ENCODE measurements at places on chromosomes 5 and 9.

DNA sequence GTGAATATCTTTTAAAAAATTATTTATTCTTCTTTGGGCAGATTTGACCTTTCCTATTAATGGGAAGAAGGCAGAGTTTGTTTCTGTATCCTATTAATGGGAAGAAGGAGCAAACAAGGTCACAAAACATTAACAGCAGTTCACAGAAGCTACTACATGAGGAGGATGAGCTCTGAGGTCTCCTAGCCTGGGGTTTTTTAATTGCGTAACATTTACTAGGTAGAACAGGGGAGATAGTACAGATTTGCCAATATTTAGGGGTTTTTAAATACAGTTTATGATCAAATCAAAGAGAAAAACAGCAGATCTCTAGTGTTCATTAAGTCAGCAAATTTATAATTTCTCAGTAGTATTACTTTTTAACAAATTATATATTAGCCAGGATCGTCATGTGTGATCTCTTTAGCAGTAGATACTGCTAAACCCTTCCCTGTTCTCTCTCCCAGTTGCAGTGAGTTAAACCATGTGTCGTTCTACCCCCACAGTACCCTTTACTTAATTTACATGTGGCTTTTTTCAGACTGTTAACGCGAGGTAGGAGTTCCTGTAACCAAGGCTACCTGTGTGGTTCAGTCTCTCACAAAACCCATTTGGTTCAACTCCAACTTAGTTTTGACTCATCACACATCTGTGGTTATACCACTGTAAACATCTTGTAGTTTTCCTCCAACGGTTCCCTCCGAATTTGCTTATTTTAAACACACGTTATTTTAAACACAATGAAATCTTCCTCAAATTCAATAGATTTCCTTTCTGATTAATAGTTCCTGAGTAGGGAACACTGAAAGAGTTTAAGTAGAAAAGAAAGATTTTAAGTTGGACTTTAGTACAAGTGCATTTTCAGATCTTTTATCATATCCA lies 13.3 kb downstream of the SLC25A46 start:
- no peak for DNase-seq

DNA sequence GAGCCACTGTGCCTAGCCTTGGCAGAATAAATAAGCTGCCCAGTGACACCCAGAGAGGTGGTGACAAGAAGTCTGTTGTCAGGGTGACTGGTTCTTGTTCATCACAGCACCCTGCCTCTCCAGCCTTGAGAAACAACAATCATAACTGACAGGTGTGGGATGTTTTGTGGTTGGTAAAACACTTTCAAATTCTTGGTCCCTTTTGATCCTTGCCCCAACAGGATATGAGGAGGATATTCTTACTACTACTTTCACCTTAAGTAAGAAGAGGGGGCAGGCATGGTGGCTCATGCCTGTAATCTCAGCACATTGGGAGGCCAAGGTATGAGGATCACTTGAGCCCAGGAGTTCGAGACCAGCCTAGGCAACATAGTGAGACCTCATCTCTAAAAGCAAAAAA lies 14.2 kb upstream of the FRRS1L start:
- DNase-seq: no peak

GRCh38 chr5:56329652-56330051 lies 96.5 kb upstream of the ANKRD55 start:
- no peak for DNase-seq

DNA sequence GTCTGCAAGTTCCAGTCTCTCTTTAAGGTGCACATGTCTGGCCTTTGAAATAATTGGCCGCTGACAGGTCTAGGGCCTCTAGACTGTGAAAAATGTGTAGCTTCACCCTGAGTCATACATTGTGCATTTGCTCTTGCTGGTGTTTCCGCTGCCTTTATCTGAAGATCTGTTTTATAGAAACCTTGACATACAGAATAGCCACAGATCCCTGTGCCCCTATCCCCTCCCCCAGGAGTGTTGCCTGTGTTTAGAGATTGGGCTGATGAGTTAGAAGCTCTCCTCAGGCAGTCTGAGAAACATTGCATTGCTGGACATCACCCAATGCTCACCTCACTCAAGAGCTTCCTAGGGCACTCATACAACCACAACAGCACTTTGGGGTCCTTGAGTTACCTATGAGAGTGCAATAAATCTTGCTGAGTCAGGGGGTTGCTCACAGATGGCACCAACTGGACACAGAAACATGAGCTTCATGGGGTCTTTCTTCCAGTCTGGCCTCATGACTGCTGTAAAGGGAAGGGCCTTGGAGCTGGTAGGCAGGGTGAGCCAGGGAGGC lies 3.8 kb upstream of the ZNF782 start:
- DNase-seq: no peak

DNA sequence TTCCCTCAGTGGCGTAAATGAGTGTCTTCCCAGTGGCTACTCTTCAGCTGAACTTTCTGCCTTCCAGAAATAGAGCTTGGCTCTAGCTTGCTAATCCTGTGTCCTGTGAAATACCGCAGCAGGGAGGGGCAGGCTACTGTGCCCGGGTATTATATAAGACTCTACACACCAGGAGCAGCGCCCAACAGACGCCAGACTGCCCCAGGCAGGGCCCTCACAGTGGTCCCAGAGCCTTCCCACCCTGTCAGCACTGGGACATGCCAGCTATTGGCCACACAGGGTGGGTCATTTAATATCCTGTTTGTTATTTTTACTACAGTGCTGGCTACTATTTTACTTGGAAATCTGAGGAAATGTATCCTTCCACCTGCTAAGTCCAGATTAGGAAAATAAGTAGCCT lies 121.0 kb downstream of the FEM1C start:
- no peak for DNase-seq

GRCh38 chr5:50745221-50745910 lies 78.9 kb downstream of the PARP8 start:
- DNase-seq: no peak

DNA sequence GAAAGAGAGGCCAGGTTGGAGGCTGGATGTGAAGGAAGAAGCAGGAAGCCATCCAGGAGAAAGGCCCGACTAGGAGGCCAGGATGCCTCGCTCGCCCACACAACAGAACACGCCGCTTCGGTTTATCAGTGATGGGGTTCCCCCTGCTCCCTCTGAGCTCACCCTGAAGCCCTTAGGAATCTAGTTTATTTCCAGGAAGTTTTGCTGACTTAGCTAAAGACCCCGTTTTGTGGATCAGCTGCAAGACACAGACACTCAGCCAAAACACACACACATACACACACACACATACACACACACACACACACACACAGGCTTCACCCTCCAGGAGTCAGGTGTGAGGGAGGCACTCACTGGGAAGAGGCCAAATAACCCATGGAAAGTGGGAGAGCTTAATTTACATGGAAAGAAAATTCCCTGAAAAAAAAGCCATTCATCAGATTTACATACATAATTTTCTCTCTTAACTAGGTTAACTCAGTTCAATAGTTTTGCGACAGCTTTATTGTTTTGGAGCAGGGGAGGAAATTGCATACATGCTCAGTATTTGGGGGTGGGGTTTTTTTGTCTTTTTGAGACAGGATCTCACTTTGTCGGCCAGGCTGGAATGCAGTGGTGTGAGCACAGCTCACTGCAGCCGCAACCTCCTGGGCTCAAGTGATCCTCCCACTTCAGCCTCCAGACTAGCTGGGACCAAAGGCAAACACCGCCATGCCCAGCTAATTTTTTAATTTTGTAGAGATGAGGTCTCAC lies 92.7 kb upstream of the HAND1 start:
- no peak for DNase-seq

DNA sequence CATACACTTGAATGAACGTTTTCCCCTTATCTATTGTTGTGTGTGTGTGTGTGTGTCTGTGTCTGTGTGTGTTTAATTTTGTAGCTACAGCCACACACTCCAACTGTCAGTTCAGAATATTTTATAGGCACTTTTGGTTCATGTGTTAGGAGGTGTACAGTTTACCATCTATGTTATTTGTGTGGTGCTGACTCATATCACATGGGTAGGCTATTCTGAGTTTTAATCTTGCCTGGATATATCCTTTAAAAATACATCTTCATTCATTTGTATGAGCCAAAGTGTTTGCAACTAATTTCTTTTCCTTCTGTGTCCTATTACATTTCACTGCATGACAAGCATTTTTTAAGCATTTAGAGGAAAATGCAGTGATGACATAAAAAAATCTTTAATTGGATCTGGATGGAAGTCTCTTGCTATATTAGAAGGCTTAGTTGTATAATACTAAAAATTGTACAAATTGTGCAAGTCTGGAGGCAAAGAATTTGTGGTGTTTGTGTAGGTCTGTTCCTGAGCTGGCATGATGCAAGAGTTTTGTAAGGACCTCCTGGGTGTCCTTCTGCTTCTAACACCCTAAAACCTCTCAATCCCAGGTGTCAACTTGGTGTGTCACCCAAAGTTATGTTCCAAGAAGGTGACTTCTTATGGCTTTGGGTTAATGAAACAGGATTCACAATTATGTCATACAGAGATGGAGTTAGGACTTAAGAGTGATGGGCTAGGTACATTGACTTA lies 52.4 kb upstream of the HMHB1 start:
- DNase-seq: no peak

GRCh38 chr5:142779163-142779840 lies 9.1 kb downstream of the ARHGAP26 start:
- DNase-seq: no peak

GRCh38 chr5:91378752-91379211 lies 4.3 kb downstream of the ARRDC3 start:
- no peak for DNase-seq

DNA sequence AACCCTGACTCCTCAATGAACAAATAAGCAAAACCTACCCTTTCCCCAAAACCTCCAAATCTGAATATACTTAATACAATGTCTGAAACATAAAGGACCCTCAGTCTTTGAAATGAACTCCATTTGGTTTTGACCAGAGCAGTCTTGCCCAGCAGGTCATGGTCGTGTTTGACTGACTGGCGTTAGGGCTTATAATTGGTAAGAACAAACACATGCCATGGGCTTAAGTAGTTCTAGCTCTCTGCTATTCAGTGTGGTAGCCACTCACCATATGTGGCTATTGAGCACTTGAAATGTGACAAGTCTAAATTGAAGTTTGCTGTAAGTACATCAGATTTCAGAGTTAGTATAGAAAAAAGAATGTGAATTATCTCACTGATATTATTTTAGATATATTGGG lies 42.1 kb downstream of the LRRTM2 start:
- no peak for DNase-seq

DNA sequence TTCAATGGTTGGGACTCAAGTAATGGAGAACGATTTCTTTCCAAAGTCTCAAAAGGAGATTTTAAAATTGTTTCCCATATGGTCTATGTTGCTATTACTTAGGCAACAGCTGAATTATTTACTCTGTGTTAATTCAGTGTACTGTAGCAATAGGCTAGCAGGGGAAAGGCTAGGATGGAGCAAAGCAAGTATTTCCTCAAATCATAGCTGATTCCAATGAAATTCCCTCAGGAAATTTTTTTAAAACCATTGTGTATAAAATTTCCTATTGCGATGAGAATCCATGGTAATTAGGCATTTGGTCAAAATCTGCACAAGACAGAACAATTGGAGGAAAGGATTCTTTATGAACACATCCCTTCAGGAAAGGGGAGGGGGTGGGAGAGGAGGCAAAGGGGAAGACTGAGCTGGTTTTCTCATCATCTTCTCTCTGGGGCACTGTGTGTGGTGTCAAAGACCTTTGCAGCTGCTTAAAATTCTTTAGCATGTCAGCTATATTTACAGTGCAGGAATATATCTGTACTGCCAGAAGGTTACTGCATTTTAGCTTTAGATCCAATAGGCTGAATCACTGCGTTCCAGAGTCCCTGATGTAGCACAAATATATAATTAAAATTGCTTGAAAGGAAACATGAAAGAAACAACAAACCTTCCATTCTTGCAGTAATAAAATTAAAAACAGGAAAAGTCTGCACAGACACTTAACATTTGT lies 95.3 kb downstream of the ZNF608 start:
- no peak for DNase-seq

GRCh38 chr5:131640043-131640856 lies 5.2 kb upstream of the RAPGEF6 start:
- DNase-seq: no peak

GRCh38 chr5:178349075-178349511 lies 116.5 kb upstream of the PHYKPL start:
- DNase-seq: no peak

- no peak for DNase-seq
These were observed 312.1 kb downstream of the CDH12 start for GRCh38 chr5:22541037-22541436.

DNA sequence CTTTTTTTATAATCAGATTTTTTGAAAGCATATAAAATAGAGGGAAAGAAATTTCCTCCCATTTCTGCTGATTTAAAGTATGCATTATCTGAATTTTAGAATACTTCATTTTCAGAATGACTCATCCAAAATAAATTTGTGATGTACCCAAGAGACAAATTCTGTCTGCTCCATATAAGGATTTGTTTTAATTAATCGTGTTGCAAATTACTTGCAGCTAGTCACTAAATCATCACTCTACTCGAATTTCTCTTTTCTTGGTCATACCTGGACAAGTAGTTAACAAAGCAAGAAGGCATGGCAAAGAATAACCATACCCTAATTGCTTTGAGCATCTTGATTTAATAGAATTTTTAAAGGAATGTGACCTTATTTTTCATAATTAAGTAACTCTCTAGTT lies 284.1 kb upstream of the GRAMD2B start:
- DNase-seq: no peak

GRCh38 chr9:93031629-93032430 lies 26.7 kb upstream of the SUSD3 start:
- DNase-seq: no peak

GRCh38 chr5:1735320-1735970 lies 64.2 kb downstream of the MRPL36 start:
- DNase-seq: no peak

GRCh38 chr9:93121316-93122241 lies 12.5 kb downstream of the NINJ1 start:
- no peak for DNase-seq

DNA sequence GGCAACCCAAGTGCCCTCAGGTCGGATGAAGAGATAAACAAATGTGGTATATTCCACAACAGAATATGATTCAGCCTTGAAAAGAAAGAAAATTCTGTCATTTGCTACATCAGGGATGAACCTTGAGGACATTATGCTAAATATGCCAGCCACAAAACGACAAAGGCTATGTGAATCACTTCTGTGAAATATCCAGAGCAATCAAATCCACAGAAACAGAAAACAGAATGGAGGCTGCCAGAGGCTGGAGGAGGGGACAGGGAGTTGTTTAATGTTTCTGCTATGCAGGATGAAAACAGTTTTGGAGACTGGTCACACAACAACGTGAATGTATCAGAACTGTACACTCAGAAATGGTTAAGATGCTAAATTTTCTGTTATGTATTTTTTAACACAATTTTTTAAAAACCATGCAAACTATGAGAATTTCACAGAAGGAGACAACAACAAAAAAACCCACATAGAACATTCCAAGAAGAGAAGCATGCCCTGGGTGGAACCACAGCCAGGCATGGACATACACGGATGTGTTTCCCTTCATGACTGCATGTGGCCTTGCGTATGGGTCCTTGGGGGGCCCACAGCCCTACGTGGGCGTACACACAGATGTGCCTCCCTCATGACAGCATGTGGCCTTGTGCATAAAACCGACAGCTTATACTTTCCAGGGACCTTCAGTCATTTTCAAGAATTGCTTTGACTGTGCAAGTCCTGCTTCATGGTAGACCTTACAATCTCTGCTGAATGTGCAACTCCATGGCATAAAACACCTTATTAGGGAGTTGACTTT lies 146.7 kb downstream of the ROR2 start:
- DNase-seq: no peak
